ENCODE measurements at places on chromosomes 3 and 15.
A peak's percentile ranks its signal among the peaks of the same experiment; 100 is the strongest.

DNA sequence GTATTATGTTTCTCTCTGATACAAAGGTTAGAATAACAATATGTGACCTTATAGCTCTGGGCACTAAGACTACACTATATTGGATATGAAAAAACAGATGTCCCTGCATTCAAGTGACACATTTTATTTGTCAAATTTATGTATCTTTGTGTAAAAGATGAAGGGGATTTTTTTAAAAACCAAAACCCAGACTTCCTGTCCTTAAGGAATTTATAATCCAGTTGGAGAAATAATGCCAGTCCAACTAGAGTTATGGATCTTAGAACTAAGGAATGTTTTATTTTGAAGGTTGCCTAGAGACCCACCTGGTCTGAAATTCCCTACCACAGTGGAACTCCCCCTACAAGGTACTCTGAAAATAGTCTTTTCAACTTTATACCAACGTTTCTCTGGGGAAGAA lies 33.3 kb upstream of the PIK3CB start:
- DNase-seq: no peak

GRCh38 chr3:37886395-37886794 lies 24.7 kb downstream of the CTDSPL start:
- DNase-seq: no peak

DNA sequence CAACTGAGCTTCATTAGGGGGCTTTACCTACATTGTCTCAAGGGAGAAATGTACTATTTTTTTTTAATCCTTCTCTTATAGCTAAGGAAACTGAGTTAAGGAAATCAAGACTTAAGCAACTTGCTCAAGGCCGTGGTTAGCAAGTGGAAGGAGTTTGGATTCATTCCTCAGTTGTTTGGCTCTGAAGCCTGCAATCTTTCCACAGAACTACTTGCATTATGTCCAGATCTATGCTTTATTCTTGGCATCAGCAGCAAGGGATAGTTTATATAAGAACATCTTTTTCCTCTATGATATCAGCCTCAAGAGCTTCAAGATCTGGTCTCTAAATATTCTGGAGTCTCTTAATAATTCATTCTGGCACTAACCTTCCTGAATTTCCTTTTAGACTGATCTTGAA lies 182.4 kb downstream of the SV2B start:
- DNase-seq: no peak

- no peak for DNase-seq
Measured at GRCh38 chr3:64397573-64397972, 172.3 kb upstream of the PRICKLE2 start.

DNA sequence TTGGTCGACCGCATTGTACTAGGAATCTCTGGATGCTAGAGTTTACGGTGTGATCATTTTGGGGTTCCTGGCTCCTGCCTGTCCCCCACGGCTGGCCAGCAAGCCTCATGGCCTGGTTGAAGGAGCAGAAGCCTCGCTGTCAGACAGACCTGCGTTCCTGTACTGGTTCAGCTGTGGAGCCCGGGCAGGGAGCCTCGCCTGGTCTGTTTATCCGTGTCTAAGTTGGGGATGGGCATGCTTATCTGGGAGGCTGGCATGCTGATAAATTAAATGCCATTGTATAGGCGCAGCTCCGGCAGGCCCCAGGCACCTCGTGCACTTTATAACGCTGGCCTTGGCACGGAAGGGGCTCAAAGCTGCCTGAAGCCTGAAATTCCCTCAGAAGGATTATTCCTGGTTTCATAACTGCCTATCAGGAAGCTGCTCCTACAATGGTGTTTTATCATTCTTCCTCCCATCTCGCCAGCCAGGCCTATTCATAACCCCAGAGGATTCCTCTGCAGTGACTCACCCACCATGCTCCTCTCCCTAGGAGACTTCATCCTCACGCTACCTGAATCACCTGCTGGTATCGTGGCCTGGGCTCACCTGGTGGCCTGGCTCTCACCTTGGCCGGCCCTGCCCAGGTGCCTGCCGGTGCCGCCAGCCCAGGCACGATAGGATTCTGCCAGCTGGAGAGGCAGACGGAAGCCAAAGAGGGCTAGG lies 110.9 kb downstream of the ASB7 start:
- DNase-seq: peak; percentile 96

DNA sequence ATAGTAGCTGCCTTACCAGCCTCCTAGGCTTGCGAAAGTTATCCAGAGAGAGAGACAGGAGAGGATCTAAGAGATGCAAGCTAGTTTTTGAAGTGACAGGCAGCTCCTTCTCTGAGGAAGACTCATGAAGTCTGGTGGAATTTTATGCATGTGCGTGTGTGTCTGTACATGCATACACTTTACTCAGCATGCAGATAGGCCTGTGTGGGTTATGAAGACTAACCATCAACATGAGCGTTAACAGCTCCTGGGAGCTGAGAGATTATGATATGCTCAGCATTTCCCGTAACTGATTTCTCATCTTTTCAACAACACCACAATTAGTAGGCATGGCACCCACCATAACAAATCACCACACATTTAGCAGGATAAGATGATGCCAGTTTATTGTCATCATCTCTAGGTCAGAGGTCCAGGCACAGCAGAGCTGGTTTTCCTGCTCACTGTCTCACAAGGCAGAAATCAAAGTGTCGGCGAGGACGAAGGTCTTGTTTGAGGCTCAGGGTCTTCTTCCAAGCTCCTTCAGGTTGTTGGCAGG lies 239.5 kb downstream of the CACNA2D3 start:
- no peak for DNase-seq

DNA sequence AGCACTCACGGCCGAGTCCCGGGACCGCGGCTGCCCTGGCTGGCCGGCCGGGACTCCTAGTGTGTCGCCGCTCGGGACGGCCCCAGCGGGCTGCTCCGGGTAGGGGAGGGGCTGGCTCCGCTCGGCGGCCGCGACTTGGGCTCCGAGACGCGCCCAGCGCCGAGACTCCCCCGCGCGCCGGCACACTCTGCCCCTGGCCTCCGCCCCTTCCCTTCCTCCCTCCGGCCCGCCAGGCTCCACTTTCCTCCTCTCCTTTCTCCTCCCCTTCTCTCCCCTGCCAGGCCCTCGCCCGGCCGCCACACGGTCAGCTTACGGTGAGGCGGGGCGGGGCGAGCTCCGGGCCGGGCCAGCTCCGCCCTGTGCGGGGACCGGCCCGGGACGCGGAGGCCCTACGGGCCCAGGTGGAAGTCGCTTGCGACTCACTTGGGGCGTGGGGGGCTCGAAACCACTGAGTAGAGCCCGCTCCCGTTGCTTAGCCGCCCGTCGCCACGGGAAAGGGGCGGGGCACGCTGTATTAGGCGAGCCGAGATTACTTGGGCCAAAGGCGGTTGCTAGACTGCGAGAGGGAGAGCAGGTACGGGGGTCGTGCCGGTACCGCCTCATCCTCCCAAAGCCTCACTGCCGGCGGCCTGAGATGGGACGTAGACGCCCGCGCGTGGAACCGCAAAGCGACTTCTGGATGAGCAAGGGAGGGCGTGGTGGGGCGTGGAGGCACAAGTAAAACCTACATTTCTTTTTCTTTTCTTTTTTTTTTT lies at the start of gene ITGB5:
Gene ITGB5, minus strand, starts transcription at position 189 of the 755 bp plus-strand sequence. CDS start 365 bp downstream, outside the sequence.
- DNase-seq: peak; percentile 84

DNA sequence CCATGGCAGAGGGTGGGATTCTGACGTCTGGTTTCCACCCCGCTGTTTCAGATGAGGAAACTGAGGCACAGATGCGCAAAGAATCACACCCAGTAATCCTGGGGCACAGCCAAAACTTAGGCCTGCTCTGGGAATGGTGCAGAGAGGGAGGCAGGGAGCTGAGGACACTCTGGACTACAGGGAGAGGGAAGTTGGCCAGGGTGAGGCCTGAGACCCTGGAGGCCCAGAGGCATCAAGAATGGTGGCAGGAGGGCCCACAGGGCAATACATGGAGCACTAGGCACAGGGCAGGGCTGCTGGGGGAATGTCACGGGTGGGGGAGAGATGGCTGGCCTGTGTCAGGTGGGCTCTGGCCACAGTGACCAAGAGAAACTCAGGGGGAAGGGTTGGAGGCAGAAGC lies 63.6 kb downstream of the TLE3 start:
- no peak for DNase-seq

- no peak for DNase-seq
Measured at GRCh38 chr3:44513513-44513912, 36.0 kb upstream of the ZNF445 start.

- DNase-seq: peak; percentile 38
Measured at GRCh38 chr15:41778521-41778920, 4.2 kb downstream of the MAPKBP1 start.

DNA sequence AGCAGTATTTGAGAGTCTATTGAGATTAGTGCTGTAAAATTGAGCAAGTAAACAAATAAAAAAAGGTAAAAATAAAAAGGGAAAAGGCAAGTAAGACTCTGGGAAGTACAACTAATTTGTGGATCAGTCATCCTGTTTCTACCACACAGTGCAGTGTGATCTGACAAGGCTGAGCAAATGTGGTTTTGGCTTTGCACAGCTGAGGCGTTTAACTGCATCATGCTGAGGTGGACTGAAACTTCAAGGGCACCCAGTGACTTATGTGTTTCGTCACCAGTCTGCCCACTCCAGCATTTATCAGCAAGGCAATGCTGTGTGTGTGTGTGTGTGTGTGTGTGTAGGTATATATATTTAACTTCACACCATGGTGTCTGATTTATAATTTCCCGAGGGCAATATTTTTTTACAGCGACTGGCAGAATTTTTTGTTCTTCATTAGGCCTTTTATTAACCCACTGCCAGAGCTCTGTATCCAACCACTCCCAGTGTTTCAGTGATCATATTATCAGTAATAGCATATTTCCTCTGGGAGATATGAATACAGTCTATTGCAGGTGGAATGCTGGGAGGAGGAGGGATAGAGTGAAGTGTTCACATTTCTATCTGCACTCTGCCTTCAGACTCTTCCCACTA lies 131.5 kb upstream of the SATB1 start:
- DNase-seq: peak; percentile 2

GRCh38 chr3:112539825-112540650 lies 21.7 kb downstream of the ATG3 start:
- DNase-seq: no peak

GRCh38 chr15:22908830-22909229 lies 70.4 kb downstream of the NIPA2 start:
- DNase-seq: no peak

GRCh38 chr15:31353931-31354330 lies 27.3 kb downstream of the KLF13 start:
- no peak for DNase-seq

DNA sequence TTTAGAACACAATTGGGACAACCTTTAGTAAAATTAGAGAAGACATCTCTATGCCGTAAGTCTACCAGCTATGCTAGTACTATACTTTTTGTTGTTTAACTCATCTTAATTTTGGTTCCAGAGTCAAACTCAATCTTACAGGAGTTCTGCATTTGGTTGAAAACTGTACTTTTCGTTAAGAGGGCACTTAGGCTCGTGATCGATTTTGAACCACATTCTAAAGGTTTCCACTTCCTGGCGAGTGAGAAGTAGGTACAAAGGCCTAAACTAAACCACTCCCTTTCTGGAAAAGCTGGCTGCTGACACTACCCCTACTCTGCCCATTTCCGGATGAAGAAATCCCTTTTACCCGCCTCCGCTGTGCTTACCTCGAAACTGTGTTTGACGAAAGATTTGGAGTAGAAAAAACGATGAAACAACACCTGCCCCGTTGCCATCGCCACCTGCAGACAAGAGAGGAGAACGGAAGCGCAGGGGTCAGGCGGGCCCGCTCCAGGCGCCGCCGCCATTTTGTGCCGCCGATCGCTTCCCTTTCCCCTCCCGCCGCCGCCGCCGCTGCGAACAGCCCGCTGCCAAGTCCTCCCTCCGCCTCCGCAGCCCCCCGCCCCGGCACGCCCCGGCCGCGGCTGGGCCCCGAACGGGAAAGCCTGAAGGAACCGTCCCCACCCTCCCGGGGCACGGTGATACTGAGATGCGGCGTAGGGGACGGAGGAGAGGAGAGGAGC lies 748 bp downstream of the CCNL1 start:
- DNase-seq: peak; percentile 69

GRCh38 chr15:83695246-83695645 lies 41.3 kb downstream of the ADAMTSL3 start:
- DNase-seq: no peak

DNA sequence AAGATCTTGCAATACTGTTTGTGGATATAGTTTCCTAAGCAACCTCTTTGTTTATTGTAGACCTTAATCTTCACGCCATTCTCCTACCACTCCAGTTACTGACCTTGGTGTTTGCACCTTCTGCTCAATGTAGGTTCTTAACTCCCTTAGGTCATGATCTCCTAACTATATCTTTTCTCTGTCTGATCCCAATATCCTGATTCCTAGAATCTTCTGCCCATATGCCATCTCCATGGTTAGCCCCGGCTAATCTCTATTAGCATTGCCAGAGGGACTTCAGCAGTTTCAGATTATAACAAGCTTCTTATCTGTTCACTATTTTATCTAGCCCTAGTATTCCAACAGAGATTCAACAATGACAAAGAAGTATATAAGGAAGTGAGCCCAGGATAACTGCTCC lies 64.9 kb downstream of the IMPG2 start:
- no peak for DNase-seq

DNA sequence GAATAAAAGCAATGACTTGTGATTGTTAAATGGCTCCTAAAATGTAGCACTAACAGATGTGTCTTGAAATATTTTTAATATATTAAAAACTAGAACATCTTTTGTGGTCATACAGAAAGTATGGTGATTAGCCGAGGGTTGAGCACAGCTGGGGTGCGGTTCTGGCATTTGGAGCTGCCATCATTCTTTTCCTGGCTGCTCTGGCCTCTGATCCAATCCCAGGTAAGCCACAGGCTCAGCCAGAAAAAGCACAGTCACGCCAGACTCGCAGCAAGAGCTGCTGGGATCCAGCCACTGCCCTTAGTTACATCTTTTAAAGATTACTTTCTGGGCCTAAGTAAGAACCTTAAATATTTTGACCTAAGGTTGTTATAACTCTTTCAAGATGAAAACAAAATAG lies 196.8 kb downstream of the PLCL2 start:
- DNase-seq: no peak

Data from ELR (cell line).